ENCODE measurements at places on chromosomes 16 and 17. TPM values are rescaled to one million over a fixed set of nuclear protein-coding genes. Genes with fewer than 3 reads are reported as not detected.
A peak's percentile ranks its signal among the peaks of the same experiment; 100 is the strongest.

GRCh38 chr17:14316126-14316832, 15.4 kb downstream of the HS3ST3B1 start:
- DNase-seq = no peak

Gene CA5A
- polyA plus RNA-seq = not detected

- no peak for DNase-seq
These were observed 9.6 kb upstream of the WNT9B start for GRCh38 chr17:46841561-46842379.

Gene SLC16A11
- not detected for polyA plus RNA-seq

DNA sequence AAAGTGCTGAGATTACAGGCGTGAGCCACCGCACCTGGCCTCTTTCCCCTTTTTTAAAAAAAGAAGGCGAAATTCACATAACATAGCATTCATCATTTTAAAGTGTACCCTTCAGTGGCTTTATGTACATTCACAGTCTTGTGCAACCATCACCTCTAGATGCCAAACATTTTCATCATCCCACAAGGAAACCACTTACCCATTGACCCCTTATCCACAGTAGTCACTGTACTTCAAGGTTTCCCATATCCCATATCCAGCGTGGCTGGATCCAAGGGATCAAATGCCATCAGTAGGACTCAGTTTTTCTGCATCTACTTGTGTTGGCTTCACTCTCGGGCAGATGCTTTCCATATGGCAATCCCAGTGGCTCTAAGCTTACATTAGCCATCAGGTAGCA, 50.3 kb downstream of the BMERB1 start:
- DNase-seq = peak; percentile 46

Gene PIK3R5
- 0.16 TPM for polyA plus RNA-seq

GRCh38 chr17:30243568-30243967, 8.1 kb upstream of the SLC6A4 start:
- no peak for DNase-seq

GRCh38 chr16:69039333-69039941, 66.0 kb upstream of the HAS3 start:
- DNase-seq = no peak

Gene FAM171A2
- 0.59 TPM for polyA plus RNA-seq

Gene SEPTIN12
- not detected for polyA plus RNA-seq

DNA sequence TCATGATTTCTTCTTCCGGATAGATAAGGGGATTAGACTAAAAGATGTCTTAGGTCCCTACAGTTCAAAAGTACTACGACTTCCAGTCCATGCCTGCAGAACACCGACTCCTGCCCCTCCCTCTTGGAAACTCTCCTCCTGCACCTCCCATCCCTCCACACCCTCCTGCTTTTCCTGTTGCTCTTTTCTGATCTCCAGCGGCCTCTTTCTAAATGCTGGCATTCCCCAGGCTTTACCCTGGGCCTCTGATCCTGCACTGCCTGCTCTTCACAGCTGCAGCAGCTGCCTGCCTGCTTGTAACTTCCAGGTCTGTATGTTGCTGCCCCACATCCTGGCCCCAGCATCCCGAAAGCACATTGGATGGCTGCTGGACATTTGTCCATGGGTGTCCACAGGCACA, 154.2 kb downstream of the KCNJ12 start:
- no peak for DNase-seq

Gene NXN
- polyA plus RNA-seq = 87.8 TPM

- no peak for DNase-seq
These were observed 16.2 kb downstream of the SLC43A2 start for GRCh38 chr17:1612400-1612799.

GRCh38 chr17:3683054-3683511, 12.9 kb downstream of the P2RX5 start:
- DNase-seq = peak; percentile 19
